Stimulated activated CD8-positive, alpha-beta memory T cell treated with anti-CD3 and anti-CD28 coated beads, Interleukin-7, amount 100 ng/mL, for 1 hour (primary cell): ENCODE measurements at places on chromosomes 2 and 18.

- no peak for DNase-seq
Observed at GRCh38 chr18:13645093-13645492, 81.3 kb downstream of the FAM210A start.

GRCh38 chr2:237314681-237315080 lies 99.3 kb downstream of the COL6A3 start:
- no peak for DNase-seq

DNA sequence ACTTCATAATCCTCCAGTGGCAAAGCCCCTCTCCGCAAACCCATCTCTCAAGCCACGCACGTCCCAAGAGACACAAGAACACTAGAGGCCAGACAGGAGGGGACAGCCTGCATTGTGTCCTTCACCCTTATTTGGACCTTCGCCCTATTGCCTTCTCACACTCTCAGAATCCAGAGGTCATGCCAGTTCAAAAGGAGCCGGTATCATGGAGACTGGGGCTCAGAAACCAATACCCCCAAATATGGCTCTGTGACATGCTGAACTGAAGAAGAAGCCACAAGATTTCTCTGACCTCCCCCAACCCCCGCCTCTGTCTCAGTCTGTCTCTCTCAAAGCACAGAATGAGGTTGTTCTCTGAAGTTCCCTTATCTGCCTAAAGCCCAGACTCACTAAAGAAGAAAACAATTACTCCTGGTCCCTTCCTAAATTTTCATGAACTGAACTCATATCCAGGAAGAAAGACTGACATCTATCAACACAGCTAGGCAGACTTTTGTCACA lies 19.2 kb upstream of the SPATA3 start:
- DNase-seq: no peak

- no peak for DNase-seq
Observed at GRCh38 chr2:238164906-238165287, 6.1 kb downstream of the ERFE start.

- DNase-seq: no peak
Observed at GRCh38 chr2:147204102-147204501, 640.7 kb upstream of the ACVR2A start.

- no peak for DNase-seq
Observed at GRCh38 chr2:37742286-37742685, 70.8 kb upstream of the CDC42EP3 start.

DNA sequence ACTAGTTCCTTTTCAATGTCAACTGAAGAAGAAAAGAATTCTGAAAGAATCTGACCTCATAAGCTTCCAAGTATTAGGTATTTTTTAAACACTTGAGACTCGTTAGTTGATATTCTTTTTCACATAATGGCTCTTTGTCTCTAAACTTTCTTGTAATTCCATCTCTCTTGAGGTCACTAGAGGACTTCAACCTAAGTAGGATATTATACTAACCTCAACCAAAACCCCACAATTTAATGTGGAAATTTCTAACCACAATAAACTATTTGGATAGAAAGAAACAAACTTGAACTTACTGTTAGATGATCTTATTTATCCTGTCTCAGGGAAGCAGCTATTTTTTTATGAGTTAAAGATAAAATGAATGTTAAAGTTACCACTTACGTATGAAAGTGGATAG lies 206.9 kb upstream of the FSIP2 start:
- no peak for DNase-seq

DNA sequence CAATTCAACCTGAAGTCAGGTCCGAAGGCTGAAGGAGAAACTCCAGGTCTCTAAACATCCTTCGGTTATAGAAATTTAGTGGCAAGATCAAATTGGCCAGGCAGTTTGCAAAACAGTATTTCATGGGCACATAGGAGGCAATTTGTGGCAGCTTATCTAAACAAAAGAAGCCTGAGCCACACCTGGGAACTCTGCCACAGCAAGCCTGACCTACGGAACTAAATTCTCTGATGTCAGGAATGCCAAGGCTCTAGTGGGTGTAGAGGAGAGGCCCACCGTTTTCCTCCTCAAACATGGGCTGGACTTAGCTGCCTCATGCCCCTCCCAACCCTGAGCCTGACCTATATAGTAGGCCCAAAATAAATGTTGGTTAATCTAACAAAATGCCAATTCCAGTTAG lies 16.0 kb downstream of the SATB2 start:
- DNase-seq: no peak

- no peak for DNase-seq
Observed at GRCh38 chr2:75952173-75952572, 241.5 kb upstream of the GCFC2 start.

DNA sequence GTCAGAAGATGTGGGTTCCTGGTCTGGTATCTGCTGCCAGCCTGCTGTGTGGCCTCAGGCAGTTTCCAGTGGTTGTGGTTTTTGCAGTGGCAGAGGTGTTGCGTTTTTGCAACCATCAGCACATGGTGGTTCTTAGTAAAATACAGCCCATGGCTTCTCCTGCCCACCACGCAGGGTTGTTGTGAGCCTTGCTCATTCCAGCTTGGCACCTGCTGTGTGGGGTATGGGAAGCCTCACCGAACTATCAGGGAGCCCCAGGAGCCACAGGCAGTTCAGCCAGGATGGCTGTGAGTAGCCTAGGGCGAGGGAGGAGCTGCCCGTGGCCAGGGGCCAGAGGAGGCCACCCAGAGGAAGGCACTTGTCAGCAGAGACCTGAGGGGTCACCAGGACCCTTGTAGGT lies 9.8 kb downstream of the ARID5A start:
- DNase-seq: no peak

- no peak for DNase-seq
Observed at GRCh38 chr2:17148407-17149145, 369.7 kb downstream of the RAD51AP2 start.

- no peak for DNase-seq
Observed at GRCh38 chr2:216862628-216863398, 2.9 kb upstream of the TNP1 start.

DNA sequence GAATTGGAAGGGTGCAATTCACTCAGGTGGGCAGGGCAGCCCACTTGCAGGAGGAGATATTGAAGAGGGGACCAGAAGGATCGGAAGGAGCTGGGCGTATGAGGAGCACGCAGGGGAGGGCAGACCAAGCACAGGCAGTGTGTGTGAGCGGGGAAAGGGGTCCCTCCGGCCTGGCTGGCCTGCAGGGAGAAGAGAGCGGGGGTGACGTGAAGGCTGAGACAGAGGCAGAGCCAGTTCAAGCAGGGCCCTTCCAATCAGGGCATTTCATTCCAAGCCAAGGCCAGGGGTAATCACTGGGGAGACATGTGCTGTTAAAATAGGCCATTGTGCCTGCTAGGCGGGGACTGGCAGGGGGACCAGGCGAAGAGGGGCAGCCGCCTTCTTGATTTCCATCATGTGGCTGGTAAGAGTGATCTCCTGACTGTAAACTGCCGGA lies 62.2 kb downstream of the ACKR3 start:
- DNase-seq: no peak

DNA sequence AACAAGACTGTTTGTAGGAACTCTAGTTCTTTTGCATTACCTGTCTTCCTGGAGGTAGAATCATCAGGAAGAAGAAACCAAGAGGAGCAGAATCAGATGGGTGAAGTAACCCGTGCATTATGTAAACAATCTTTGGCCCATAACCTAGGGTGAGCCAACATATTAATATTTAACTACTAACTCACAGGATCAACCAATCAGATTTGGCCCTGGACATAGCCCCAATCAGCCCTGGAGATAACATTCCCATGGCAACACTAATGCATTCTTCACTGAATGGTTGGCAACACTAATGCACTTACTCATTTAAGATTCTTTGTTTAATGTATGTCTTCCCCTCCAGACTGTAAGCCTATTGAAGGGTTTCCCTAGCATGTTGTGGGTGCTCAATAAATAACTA lies 72.0 kb upstream of the CTAGE1 start:
- no peak for DNase-seq

DNA sequence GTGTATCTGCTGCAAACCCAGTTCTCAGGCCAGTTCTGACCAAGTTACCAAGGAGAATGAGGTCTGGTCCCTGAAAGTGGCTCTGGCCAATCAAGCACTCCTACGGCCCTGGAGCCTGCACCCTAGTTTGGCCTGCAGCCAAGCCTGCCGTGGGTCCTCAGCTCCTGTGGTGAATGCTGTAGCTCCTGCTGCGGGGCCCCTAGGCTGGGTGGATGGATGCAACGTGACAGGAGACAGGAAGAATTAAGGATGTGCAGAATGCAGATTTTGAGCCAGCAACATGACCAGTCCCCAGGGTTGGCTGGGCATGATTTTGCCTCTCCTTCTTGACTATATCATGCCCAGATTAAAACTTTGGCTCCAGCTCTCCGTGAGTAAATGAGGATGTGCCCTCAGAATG lies 97.2 kb downstream of the SMAD7 start:
- no peak for DNase-seq

GRCh38 chr2:224165901-224166319 lies 126.8 kb upstream of the SERPINE2 start:
- DNase-seq: no peak

GRCh38 chr2:174066871-174067270 lies 101.7 kb upstream of the SP3 start:
- DNase-seq: no peak

- no peak for DNase-seq
Observed at GRCh38 chr2:128169094-128169493, 78.1 kb downstream of the UGGT1 start.

DNA sequence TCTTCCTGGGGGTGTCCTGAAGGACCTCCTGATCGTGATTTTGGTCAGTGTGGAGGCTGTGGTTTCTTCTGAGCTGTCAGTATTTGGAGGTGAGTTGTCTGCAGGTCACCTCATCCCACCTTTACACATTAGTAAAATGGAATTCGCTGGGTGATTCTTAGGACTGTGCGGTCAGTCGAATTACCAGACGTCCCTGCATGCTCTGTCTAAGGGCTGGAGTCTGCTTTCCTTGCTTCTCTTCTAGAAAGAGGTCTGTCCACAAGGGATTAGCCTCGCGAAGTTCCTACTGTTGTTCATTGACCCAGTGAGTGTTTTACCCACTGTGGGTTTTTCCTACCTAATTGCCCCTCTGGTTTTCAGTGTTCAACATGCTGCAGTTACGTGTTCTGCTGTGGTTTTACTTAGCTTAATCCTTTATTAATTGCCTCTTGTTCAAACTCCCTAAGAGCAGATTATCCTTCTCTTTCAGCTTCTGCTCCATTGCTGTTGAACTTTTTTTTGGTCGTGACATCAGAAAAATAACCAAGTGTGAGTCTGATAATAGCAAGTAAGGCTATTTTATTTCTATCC lies 183.4 kb downstream of the NEDD4L start:
- no peak for DNase-seq

DNA sequence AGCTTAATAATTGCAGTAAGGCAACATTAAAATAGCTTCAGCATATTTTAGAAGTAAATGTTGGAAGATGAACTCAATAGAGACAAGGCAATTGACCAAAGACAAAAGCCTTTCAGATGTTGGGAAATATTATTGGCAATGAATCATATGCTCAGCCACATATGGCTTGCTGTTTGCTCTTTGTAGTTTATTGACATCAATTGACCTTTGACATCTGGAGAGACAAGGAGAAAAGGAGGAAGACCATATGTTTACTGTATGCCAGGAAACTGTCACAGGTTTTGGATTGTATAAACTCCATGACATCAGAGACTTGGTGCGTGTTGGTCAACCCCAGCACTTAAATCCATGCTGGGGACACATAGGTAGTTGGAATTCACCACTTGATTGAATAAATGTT lies 60.6 kb upstream of the SLC16A14 start:
- DNase-seq: no peak

- no peak for DNase-seq
Observed at GRCh38 chr18:72100465-72101004, 443.6 kb downstream of the CBLN2 start.

DNA sequence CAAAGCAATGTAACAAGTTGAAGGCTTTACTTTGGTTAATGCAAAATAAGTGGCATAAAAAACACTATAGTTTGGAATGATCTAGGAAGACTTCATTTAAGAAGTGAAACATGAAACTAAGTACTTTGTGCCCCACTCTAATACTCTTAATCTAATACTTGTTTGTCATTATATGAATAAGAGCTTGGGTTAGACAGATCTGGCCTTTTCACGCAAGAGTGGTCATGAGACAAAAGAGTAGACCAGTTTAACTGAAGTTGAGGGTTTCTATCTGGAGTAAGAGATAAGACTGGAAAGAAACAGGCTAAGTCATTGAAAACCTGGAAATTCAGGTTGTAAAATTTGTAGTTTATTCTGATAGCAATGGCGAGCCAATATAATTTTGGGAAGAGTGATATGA lies 2.8 kb downstream of the SLC30A6 start:
- no peak for DNase-seq

DNA sequence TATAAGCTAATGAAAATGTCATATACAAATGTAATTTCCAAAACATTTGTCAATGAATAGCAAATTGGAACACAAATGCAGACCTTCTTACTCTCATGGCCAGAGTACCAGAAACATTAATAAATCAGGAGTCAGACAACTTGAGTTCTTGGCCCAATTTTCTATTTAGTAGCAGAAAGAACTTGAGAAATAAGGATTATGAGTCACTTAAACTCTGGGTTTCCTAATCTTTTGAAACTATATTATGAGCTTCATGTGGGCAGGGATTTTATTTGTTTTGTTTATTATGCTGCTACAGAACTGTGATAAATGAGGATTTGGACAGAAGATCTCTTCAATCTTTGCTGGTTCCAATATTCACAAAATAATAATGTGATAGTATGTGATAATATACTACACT lies 686.7 kb downstream of the NR4A2 start:
- DNase-seq: no peak

DNA sequence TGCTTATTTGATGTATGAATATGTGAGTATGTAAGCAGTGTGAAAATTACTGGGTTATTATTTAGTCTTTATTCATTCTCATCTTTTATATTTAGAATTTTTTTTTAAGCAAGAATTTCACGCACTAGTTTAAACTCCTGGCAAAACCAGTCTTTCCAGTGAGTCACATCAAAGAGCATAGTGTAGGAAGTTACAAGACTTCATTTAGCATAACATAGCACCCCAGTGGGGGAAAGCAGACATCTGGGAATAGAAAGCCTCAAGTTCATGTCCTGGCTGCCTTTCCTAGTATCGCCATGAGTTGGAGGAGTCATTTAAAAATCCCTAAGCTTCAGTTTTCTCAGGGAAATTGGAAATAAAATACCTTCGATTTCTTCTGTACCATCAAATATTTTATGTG lies 408.3 kb downstream of the NUP35 start:
- no peak for DNase-seq

GRCh38 chr2:27096748-27097297 lies 10.3 kb downstream of the KHK start:
- DNase-seq: no peak

GRCh38 chr2:172308253-172308935 lies 119.0 kb upstream of the ITGA6 start:
- DNase-seq: no peak

DNA sequence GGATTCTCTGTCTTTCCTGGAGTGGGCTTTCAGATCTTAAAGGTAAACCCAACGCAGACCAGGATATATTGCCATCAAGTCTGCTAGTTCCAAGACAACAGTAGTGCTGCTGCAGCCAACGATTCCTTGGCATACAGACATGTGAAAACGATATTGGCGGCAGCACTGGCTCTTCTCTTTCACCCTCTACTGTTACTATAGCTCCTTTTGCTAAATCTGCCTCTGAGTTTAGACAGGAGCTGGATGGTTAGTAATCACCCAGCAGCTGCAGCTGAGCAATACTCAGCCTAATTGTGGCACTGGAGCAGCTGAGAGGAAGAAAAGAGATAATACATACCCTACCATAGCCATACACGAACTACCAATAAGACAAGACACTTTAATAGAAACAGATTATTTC lies 4.0 kb downstream of the YES1 start:
- DNase-seq: no peak
